ENCODE measurements at places on chromosomes 5 and 9.

GRCh38 chr9:68953771-68954170, 60.1 kb downstream of the PRKACG start:
- no peak for DNase-seq

- no peak for DNase-seq
Observed at GRCh38 chr5:68187268-68188055, 28.1 kb upstream of the PIK3R1 start.

DNA sequence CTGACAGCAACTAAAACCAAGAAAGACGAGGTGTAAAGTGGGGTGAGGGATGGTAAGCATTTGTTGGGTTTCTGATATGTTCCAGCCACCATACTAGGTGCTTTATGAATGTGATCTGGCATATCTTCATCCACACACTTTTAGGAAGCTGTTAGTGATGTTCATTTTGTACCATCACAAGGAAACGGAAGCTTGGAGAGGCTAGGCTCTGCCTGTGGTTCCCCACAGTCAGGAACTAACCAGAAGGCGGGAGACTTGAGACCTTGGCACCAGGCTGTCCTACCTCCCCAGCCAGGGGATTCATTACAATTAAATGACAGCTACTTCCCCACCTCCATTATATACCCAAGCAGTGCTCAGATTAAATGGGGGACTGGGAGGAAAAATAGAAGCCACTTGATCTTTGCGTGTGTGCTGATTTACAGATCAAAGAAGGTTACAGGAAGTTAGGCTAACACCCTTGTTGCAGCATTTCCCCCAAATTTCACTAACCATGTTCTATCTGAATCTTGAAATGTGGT, 43.0 kb downstream of the SFXN1 start:
- DNase-seq, result peak; percentile 41

- no peak for DNase-seq
Observed at GRCh38 chr9:70147196-70147595, 103.5 kb downstream of the MAMDC2 start.

All from stimulated activated CD4-positive, alpha-beta T cell treated with anti-CD3 and anti-CD28 coated beads, Interleukin-2, amount 100 ng/mL, for 24 hours (primary cell).